ENCODE measurements at places on chromosomes 2 and 18. TPM values are rescaled to one million over a fixed set of nuclear protein-coding genes. Genes with fewer than 3 reads are reported as not detected.

- DNase-seq, result no peak
- no peak overlapping the region for H3K4me3 ChIP-seq
- peaks cover 12% of the 10 kb centered on the region for H3K36me3 ChIP-seq
Observed at GRCh38 chr2:230217424-230217823, 2.4 kb downstream of the SP110 start.

- no peaks in the 10 kb centered on the region for H3K36me3 ChIP-seq
- DNase-seq, result no peak
- H3K4me1 ChIP-seq, result no peaks in the 10 kb centered on the region
- H3K27ac ChIP-seq, result no peak overlapping the region
Observed at GRCh38 chr2:33670392-33670937, 71.4 kb upstream of the FAM98A start.

PIAS2 gene
- total RNA-seq, result 37.0 TPM

DNA sequence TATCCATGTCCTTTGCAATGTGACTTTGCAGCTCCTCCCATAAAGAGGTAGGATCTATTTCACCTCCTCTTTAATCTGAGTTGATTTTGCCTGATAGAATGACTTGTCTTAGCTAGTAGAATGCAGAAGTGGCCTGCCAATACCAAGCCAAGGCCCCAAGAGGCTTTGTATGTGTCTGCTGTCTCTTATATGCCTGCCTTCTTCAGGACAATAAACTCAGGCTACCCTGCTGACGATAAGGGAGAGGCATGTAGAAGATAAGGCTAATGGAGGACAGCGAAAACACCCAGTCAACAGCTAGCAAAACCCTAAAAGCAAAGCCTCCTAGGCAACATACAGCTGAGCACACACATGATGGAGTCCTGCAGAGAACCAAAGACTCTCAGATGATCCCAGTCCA lies 1.8 kb upstream of the ZC3H8 start:
- no peaks in the 10 kb centered on the region for H3K36me3 ChIP-seq
- H3K4me3 ChIP-seq, result no peak overlapping the region
- H3K27ac ChIP-seq, result no peak overlapping the region
- H3K4me1 ChIP-seq, result no peaks in the 10 kb centered on the region
- no peak for DNase-seq

DNA sequence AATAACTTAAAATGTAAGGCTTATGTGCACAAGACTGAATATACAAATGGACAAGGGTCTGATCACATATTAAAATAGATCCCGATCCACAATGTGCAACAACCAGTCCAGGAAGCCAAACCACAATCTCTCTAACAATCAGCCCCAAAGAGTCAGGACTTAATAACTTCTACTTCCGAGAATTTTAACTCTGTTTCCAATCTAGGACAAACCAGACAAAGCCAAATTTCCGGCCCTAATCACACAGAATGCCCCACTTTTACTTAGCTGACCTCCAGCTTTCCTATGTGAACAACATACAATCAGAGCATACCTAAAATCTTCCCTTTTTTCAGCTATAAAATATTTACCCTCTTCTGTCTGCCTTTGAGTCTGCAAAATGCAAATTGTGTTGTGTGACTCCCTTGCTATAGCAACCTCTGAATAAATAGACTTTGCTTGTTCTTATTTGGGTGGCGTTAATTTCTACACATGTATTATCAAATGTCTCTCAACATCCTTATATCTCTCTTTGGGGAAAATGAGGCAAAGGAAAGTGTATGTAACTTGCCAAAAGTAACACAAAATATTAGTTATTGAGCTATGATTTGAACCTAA lies 381.9 kb upstream of the MC4R start:
- no peaks in the 10 kb centered on the region for H3K36me3 ChIP-seq
- no peak overlapping the region for H3K27ac ChIP-seq
- H3K4me3 ChIP-seq, result no peak overlapping the region
- H3K27me3 ChIP-seq, result no peaks in the 10 kb centered on the region
- no peak for DNase-seq
